ENCODE measurements at places on chromosomes 11 and 22. TPM values are rescaled to one million over a fixed set of nuclear protein-coding genes. Genes with fewer than 3 reads are reported as not detected.

DNA sequence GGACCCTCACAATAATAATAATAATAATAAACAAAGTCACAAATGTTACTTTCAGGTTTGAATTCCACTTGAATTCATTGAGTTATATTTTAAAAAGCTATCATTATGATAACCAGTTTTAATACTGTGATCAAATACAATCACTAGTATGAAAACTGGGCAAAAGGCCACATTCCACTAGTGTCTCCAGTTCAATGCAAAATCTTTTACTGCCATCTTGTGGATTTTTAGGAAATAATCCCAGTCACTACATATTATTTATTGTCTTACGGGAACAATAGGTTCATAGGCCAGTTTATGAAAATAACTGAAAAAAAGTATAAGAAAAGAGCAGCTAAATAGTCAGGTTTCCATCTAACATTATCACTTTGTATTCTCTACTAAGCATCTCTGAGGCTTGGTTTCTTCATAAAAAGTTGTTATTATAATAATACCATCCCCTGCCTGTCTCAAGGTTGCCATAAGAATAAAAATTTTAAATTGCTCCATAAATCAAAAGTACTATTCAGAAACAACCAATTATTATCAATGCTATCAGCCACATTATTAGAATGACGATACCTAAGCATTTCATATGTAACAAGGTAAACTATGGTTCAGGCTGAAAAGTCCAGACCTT, 533.9 kb upstream of the CCDC90B start:
- DNase-seq, result peak; percentile 58

GRCh38 chr22:21592422-21592821, 24.9 kb downstream of the UBE2L3 start:
- DNase-seq, result no peak

DNA sequence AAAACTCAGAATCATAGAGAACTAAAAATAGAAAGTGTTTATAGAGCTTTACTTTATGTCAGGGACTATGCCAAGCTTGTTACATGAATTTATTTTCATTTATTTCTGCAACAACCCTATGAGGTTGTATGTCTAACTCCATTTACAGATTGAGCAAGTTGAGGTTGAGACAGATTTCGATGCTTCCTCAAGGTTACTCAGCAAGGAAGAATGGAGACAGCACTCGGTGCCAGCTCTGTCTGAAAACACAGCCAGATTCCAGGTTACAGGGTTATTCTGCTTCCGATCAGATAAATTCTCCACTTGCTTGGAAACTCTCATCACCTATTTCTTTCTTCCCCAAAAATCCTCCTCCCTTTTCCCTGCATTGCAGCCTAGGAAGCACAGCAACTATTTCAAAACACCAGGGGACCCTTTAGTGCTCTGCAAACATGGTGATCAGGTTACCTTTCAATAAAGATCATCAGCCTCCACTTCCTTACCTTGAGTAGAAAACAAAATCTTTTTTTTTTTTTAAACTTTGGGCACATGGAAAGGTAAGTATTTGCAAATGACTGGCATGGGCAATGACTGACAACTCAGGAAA, 7.0 kb downstream of the MMP3 start:
- DNase-seq, result no peak

GRCh38 chr11:76797341-76798201, 14.4 kb downstream of the TSKU start:
- no peak for DNase-seq

DNA sequence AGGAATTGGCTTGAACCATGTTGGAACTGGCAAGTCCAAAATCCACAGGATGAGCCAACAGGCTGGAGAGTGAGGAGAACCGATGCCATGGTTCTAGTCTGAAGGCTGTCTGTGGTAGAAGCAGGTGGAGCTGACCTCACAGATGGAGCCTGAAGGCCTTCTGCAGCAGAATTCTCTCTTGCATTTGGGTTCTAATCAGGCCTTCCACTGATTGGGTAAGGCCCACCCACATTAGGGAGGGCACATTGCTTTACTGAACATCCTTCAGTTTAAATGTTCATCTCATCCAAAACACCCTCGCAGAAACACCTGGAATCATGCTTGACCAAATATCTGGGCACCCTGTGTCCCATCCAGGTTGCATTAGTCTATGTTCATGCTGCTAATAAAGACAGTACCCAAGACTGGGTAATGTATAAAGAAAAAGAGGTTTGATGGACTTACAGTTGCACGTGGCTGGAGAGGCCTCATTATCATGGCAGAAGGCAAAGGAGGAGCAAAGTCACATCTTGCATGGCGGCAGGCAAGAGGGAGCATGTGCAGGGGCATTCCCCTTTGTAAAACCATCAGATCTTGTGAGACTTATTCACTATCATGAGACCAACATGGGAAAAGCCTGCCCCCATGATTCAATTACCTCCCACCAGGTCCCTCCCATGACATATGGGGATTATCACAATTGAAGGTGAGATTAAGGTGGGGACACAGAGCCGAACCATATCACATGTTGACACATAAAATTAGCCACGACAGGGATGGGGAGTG, 15.9 kb downstream of the SMIM38 start:
- no peak for DNase-seq

The CD6 gene
- 1.5 TPM for polyA plus RNA-seq

The MS4A3 gene
- 0.52 TPM for polyA plus RNA-seq

The KDELR3 gene
- 11.0 TPM for polyA plus RNA-seq

The DEFB131B gene
- polyA plus RNA-seq, result 1.4 TPM

The RFPL2 gene
- polyA plus RNA-seq, result 0.73 TPM

The RBFOX2 gene
- 143 TPM for polyA plus RNA-seq

DNA sequence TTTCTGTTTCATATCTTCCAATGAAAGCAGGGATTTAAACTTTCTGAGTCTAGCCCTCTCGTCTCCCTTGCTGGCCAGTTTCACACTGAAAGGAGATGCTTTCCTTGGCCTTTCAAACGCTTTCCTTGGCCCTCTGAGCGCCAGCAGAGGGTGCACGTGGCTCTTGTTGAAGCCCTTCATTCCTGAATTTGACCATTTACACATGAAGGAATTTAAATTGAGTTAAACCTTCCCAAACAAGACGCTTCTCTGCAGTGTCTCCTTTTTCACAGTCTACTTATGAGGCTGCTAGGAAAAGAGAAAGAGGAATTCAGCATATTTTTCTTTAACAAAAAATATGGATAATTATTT, 21.6 kb downstream of the NNMT start:
- DNase-seq, result peak; percentile 40

- DNase-seq, result no peak
Measured at GRCh38 chr11:81033779-81034540, 1593.1 kb upstream of the TENM4 start.

DNA sequence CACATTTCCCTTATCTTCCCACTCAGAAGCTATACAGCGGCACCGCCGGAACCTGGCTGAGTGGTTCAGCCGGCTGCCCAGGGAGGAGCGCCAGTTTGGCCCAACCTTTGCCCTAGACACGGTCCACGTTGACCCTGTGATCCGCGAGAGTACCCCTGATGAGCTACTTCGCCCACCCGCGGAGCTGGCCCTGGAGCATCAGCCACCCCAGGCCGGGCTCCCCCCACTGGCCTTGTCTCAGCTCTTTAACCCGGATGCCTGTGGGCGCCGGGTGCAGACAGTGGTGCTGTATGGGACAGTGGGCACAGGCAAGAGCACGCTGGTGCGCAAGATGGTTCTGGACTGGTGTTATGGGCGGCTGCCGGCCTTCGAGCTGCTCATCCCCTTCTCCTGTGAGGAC, 4.9 kb downstream of the NLRX1 start:
- no peak for DNase-seq

DNA sequence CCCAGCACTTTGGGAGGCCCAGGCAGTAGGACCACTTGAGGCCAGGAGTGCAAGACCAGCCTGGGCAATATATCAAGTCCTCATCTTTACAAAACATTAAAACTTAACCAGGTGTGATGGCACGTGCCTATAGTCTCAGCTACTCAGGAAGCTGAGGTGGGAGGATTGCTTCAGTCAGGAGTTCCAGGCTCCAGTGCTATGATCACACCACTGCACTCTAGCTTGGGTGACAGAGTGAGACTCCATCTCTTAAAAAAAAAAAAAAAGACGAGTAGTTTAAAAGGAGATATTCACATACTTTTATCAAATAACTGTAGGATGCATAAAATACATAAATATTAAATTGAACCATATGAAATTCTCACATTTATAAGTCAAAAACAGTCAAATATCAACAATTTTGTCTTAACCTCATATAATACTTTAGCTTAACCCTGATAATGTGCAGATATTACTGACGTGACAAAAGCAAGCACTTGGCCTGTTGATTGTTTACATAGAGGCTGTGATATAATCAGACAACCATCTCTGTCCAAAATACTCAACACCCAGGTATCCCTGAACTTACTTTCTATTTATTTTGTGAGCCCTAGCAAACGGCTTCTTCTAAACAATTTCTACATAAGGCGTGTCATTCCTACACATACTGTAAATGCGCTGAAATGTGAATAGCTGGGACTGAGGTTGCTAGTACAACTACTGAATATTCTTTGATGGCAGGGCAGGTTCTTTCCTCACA, 57.0 kb downstream of the PRCP start:
- DNase-seq, result no peak
